ENCODE measurements at places on chromosomes 7 and 10.
A peak's percentile ranks its signal among the peaks of the same experiment; 100 is the strongest.

- no peak for DNase-seq
Measured at GRCh38 chr7:108083980-108084379, 46.2 kb downstream of the LAMB4 start.

GRCh38 chr10:84188815-84189214, 5.5 kb upstream of the CDHR1 start:
- DNase-seq = no peak

- no peak for DNase-seq
Measured at GRCh38 chr10:71005337-71006305, 117.3 kb upstream of the PCBD1 start.

DNA sequence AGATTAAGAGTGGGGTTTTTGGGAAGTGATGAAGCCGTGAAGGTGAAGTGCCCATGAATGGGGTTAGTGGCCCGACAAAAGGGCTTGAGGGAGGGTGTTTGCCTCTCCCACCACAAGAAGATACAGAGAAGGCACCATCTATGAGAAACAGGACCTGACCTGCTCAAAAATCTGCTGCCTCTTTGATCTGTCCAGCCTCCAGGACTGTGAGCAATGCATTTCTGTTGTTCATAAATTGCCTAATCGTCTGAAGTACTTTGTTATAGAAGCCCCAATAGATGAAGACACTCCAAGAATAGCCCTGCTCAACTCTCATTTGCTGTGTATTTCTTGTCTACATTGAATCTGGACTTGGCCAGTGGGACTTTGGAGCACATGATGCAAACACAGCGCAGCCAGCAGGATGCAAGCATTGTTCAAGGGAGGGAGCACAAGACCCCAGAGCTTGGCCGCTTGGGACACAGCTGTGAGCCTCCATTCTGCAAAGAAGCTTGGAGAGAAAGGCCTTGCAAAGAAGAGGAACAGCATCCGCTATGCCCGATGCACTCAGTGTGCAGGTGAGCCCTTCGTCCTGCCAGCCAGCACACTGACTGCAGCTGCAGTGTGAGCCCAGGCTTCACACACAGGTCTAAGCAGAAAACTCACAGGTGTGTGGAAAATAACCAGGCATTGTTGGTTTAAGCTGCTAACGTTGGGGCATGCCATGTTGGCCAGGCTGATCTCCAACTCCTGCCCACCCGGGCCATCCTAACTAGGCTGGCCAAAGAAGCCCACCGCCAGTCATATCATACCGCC, 73.2 kb upstream of the KLF6 start:
- DNase-seq = no peak

DNA sequence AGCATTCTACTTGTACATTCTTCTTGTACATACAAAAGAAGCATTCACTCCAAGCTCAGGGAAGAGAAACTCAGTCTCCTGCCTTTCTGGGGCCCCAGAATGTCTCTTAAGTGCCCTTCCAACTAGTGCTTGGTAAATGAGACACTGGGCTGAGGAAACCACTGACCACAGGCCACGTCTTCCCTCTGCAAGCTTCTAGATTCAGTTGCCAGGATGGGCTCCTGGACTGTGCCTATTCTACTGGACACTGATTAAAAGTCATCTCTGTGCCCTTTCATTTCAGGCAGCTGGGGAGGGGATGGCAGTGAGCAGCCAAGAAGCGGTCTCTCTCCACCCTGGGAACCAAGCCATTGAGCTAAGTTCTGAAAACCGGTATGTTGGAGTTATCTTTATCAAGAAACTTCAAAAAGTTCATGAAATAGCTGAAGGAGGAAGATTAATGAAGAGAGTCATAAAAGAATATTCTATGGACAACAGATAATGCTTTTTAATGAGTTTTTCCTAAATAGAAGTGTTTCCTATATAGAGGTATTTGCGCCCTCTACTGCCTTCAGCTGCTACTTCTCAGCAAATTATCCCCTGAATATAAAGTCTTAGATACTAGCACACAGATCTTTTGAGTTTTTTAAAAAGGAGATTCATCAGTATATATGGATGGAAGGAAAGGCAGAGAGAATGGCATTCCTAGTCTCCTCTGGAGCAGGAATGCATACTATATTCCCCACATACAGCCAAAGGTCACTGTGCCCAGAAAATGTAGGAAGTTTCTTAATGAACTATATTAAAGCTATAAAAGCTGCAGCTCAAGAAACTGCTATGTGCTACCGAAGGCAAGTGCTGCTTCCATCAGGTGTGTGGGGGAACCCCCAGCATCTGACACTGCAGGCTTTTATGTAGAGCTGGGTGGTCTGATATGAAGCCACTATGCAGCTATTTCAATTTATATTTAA, 8.4 kb upstream of the IFIT1B start:
- no peak for DNase-seq

DNA sequence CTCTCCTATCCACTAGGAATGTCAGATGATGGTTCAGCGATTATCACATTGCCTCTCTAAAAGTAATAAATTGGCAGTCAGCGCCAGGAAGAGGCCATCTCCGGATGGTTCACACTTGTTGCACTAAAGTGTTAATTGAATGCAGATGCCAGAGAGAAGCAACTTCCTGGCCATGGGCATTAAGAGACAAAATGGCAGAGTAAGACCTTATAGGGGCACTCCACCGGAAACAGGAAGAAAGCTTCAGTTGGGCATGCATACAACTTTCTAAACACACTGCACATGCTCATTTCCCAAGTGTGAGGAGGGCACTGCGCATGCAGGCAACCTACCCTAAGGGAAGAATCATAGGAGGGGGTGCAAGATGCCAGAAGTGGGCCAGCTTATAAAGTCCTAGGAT, 71.7 kb upstream of the AUTS2 start:
- no peak for DNase-seq

DNA sequence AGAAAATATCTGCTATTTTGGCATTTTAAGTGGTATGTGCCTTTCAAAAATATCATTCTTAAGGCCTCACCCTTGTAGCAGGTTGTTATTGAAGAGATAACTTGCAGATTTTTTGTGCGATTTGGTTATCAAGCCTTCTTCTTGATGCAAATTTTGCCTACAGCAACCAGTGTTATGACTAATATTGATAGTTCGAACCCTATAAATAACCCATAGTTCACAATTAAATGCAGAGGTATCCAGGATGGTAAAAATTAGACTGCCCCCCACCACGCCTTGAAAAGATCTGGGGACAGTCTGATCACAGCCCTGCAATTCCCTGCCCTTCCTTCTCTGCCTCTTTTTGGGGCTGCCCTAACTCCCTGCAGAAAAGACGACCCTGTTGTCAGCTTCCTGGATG, 28.4 kb upstream of the RAPGEF5 start:
- no peak for DNase-seq

GRCh38 chr10:92787557-92788152, 60.7 kb upstream of the EXOC6 start:
- DNase-seq = no peak

GRCh38 chr10:117830787-117831212, 215.9 kb downstream of the RAB11FIP2 start:
- DNase-seq = no peak

GRCh38 chr10:46539596-46540411, 16.7 kb downstream of the GPRIN2 start:
- DNase-seq = no peak

- no peak for DNase-seq
Measured at GRCh38 chr7:92135052-92135889, 994 bp upstream of the CYP51A1 start.

GRCh38 chr10:72109636-72110157, 21.3 kb upstream of the SPOCK2 start:
- DNase-seq = no peak

GRCh38 chr10:27663621-27664020, 82.0 kb downstream of the MKX start:
- no peak for DNase-seq

- no peak for DNase-seq
Measured at GRCh38 chr10:12221323-12222298, 25.6 kb downstream of the CDC123 start.

GRCh38 chr7:137657476-137658189, 189.1 kb downstream of the DGKI start:
- no peak for DNase-seq

DNA sequence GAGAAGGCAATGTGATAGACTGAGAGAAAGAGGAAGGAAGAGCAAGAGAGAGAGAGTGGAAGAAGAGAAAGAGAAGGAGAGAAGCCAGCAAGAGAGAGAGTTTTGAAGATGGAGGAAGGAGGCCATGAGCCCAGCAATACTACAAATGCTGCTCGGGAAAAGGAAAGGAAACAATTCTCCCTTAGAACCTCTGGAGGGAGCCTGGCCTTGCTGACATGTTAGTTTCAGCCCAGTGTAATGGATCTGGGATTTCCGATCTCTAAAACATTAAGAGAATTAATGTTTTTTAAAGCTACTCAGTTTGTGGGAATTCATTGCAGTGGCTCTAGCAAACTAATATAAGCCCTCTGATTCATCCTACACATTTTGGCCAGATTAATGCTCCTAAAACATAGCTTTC, 206.8 kb upstream of the MTPN start:
- DNase-seq = no peak

DNA sequence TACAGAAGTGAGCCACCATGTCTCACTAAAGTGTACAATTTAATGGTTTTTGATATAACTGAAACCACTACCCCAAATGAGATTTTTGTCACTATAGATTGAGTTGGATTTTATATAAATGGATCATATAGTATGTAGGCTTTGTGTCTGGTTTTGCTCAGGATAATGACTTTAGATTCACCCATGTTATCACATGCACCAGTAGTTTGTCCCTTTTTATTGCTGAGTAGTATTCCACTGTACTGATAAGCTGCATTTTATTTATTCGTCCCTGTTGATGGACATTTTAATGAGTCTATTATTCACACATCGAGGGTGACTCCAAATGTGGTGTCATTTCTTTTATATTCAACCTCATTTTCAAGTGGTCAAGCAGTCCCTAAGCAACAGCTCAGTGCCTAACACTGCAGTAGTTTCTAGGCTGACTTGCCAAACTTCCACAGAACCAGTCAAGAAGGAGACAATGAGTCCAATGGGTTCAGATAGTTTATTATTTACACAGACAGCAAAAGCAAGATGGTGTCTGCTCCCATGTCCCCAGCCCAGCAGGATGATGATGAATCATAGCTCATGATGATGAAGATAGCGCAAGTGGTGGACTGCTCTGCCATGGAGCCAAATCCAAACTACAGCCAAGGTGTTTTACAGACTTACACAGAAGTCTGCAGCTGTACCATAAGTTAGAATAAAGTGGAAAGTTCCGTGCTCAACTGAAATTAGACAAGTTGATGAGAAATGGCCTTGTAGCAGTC, 6.6 kb upstream of the FMC1 start:
- DNase-seq = no peak

DNA sequence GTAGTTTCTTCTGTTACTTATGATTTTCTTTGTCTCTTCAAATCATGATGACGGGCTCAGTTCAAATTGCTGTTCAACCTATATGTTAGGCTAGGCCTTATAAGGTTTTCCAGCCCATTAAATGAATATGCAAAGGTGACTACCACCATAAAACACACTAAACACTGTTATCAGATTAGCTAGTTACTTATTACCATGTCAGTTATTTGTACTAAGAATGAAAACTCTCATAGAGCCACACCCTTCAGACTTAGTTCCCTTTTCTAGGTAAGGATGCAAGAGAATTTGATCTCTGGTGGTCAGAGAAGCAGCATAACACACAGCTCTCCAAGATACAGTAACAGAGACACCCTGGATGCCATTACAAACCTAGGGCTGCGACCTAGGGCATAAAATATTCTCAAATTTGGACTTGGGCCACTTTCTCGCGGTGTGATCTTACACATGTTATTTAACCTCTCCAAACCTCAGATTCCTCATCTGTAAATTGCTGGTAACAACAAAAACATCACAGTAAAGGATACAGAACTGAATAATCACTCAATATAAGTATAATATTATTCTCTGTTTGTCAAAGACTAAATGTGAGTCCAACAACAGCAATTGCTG, 35.6 kb downstream of the ANKMY2 start:
- no peak for DNase-seq

DNA sequence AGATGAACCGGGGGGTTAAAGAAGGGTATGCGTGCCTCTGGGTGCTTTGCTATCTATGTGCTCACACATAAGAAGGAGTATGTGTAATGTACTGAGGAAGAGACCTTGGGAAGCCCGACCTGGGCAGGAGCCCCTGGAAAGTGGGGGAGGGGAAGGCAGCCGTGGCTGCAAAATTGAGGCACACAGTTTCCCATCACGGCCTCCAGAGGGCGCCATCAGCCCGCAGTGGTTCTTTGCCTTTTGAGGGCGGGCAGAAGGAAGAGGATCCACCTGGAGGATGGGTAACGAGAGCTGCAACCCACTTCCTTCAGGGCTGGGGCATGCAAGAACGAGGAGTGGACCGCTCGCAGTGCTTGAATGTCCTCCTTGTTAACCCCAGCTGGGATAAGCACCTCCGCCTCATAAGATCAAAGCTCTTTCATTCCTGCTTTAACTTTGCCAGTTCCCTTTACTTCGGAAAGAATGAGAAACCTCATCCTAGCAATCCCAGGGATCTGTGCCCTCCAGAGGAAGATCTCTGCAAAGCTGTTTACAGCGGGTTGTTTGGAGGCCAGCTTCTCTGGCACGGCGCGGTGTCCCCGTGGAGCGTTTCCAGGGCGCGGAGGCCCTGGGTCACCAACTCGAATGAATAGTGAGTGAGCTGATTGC, 77.9 kb downstream of the PCGF5 start:
- peak; percentile 42 for DNase-seq

DNA sequence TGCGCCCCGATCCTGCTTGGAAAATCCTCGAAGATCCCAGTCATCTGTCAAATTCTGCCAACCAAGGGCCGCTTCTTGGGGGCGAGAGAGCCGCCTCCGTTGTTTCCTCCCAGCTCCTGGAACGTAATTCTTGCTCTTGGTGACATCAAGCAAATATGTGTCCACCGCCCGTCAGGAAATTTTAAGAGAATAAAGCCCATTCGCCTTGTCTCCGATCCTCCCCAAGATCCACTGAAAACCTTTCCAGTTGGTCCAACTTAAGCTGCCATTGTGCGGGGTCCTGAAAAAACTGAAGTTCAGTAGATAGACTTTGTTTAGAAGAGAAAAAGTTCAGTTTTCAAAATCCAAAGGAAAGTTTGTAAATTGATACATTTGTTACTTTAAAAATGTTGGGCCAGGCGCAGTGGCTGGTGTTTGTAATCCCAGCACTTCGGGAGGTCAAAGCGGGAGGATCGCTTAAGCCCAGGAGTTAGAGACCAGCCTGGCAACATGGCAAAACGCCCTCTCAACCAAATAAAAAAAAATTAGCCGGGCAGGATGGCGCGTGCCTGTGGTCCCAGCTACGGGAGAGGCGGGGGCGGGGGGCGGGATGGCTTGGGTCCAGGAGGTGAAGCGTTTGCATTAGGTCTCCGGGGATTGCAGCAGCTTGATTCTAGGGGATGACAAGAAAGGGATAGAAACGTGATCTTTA, 1.0 kb upstream of the ZNF800 start:
- no peak for DNase-seq

GRCh38 chr10:131231965-131232541, 79.5 kb downstream of the TCERG1L start:
- no peak for DNase-seq

GRCh38 chr10:43820663-43821062, 172.0 kb upstream of the ZNF32 start:
- no peak for DNase-seq
